ENCODE measurements at places on chromosomes 2 and 18. TPM values are rescaled to one million over a fixed set of nuclear protein-coding genes. Genes with fewer than 3 reads are reported as not detected.

Gene GPR75
- not detected for polyA plus RNA-seq

Gene GRP
- not detected for polyA plus RNA-seq

Gene CPS1
- not detected for polyA plus RNA-seq

Gene RNASEH1
- polyA plus RNA-seq, result 35.4 TPM

Gene SERPINB12
- polyA plus RNA-seq, result not detected

Gene WNT6
- polyA plus RNA-seq, result not detected

Gene UPP2
- polyA plus RNA-seq, result not detected

Gene LRATD1
- polyA plus RNA-seq, result not detected

Gene DYNAP
- polyA plus RNA-seq, result not detected

Gene LAMA3
- polyA plus RNA-seq, result not detected

Gene PARD6G
- polyA plus RNA-seq, result not detected

Gene CKAP2L
- not detected for polyA plus RNA-seq

Gene CCL20
- polyA plus RNA-seq, result not detected

DNA sequence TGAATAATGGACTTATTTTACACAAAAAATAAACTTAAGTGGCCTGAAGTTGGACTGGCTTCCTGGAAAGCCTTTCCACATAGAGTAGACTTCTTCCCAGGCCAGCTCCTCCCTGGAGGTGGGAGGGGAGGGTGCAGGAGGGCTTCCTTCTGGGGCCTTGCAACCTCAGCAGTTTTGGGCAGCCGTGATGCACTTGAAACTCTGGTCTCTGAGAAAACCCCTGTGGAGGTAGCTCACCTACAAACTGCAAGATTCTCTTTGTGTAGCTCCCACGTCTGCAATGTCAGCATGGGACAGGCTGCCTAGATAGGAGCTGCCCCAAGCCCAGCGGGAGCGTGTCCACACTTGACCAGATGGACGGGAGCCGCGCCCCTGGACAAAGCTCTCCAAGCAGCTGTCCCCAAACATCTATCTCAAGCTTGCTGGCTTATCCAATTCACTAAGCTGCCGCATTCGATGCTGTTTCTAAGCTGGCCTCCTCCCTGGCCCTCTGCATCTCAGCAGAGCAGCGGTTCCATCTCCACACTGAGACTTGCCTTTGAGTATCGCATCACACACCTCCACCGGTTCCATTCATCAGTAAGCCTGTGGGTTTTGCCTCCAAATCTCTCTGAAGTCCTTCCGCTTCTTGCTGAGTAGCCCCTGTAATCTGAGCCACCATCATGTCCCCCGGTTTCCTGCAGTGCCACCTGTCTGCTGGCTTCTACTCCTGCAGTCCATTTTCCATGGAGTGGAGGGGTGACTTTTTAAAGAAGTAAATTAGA, 1.6 kb upstream of the LPIN1 start:
- no peaks in the 10 kb centered on the region for H3K27me3 ChIP-seq
- H3K4me1 ChIP-seq, result peaks cover 51% of the 10 kb centered on the region
- no peak overlapping the region for H3K27ac ChIP-seq

- H3K4me3 ChIP-seq, result no peak overlapping the region
- H3K36me3 ChIP-seq, result no peaks in the 10 kb centered on the region
- no peaks in the 10 kb centered on the region for H3K4me1 ChIP-seq
- peaks cover 10% of the 10 kb centered on the region for H3K27me3 ChIP-seq
- H3K27ac ChIP-seq, result no peak overlapping the region
- peak; percentile 52 for DNase-seq
These were observed 91.5 kb upstream of the HS6ST1 start for GRCh38 chr2:128410035-128410757.

- no peak overlapping the region for H3K27ac ChIP-seq
- H3K36me3 ChIP-seq, result no peaks in the 10 kb centered on the region
- peaks cover 5% of the 10 kb centered on the region for H3K4me1 ChIP-seq
- no peak overlapping the region for H3K4me3 ChIP-seq
These were observed 45.7 kb downstream of the KCNF1 start for GRCh38 chr2:10957391-10957790.

DNA sequence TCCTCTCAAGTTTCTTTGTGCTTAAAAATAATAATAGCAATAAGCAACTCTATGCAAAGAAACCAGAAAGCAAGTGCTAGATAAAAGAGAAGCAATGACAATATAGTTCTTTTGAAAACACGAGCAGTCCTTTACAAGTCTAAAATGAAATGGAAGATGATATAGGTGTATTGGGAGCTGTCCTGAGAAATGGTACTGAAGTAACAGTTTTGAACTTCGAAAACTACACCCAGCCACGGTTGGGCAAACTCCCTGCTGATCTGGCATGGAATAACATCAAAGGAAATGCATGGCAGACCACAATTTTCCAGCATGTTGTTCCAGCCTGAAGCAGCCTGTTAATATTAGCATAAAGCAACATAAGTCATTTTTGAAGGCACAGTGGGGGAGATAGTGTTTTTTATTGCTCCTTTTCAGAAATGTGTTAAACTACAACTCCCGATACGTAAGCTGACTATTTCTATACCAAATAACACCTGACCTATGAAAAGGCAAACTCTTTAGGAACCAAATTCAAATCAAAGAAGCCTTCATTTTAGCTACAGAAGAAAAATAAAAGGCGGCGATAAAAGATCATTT, 596.1 kb upstream of the KLHL29 start:
- no peaks in the 10 kb centered on the region for H3K4me1 ChIP-seq
- no peak for DNase-seq
- H3K4me3 ChIP-seq, result no peak overlapping the region
- no peaks in the 10 kb centered on the region for H3K27me3 ChIP-seq

DNA sequence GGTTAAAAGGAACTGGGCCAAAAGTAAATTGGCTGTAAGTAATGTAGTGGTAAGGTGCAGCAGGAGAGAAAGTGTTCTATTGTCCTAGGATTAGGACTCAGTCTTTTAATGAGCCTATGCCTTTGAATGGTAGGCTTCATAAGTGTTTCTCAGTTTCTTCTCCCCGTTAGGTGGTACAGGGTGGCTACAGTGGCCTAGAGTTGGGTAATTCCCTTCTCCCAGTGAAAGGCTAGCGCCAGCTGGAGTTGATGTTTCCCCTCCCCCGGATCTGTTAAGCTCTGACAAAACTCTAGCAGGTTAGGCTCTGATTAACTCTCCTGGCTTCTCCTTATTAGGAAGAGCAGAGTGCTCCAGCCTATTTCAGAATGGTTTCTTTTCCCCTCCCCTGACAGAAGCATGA, 127.7 kb downstream of the DNAH6 start:
- DNase-seq, result no peak
- H3K27me3 ChIP-seq, result no peaks in the 10 kb centered on the region
- H3K4me3 ChIP-seq, result no peak overlapping the region
- peaks cover 6% of the 10 kb centered on the region for H3K36me3 ChIP-seq

- no peak for DNase-seq
- H3K36me3 ChIP-seq, result no peaks in the 10 kb centered on the region
- H3K27me3 ChIP-seq, result no peaks in the 10 kb centered on the region
- H3K4me3 ChIP-seq, result no peak overlapping the region
- no peak overlapping the region for H3K27ac ChIP-seq
- H3K4me1 ChIP-seq, result no peaks in the 10 kb centered on the region
These were observed 155.5 kb downstream of the DSC3 start for GRCh38 chr18:30886998-30887397.

DNA sequence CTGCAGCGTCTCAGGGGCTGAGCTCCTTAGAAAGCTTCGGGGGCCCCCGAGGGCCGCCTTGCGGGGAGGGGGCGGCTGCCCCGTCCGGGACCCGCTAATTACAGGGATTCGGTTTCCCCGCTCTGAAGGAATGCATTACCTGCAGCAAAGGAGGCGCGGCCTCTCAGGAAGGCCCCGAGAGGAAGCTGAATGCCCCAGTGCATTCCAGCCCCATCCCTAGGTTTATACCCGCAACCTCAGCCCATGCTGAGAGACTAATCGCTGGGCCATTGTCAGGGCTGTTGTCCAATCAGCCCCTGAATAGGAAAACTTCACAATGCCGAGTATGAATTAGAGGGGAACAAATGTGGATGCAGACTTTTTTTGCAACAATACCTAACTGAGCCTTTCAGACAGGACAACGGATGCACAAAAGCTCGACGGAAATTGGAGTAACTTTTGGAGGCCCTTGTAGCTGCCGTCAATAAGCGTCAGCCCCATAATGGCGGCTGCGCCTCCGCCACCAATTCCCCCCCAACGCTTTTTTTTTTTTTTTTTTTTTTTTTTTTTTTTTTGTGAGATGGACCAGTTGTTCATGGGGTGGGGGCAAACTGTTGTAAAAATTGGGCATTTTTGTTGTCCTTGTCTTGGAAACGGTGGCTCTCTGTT, 138.6 kb upstream of the SIX3 start:
- peaks cover 4% of the 10 kb centered on the region for H3K36me3 ChIP-seq
- peak overlapping the region; percentile 58 for H3K4me3 ChIP-seq
- peaks cover 61% of the 10 kb centered on the region for H3K27me3 ChIP-seq
- no peak for DNase-seq

DNA sequence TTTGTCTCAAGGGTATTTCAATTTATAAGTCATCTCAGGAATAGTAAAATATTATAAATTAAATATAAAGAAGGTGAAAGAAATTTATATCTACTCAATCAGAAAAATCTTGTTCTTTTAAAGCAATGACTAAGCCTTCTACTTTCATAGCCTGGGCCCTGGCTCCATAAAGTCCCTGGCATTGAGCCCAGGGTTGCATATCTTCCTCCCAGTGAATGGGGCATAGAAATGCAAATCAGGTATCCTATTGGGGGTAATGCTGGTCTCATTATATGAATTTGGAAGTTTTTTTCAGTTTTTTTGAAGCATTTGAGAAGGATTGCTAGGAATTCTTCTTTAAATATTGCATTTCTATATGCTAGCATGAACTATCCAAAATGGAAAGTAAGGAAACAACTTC, 73.9 kb upstream of the MC2R start:
- H3K27ac ChIP-seq, result no peak overlapping the region
- no peak for DNase-seq
- H3K27me3 ChIP-seq, result peaks cover 16% of the 10 kb centered on the region
- H3K4me1 ChIP-seq, result no peaks in the 10 kb centered on the region

GRCh38 chr18:49967171-49967570, 153.8 kb upstream of the ACAA2 start:
- no peak for DNase-seq
- H3K36me3 ChIP-seq, result no peaks in the 10 kb centered on the region
- H3K27me3 ChIP-seq, result peaks cover 2% of the 10 kb centered on the region
- H3K27ac ChIP-seq, result no peak overlapping the region

- no peaks in the 10 kb centered on the region for H3K36me3 ChIP-seq
- H3K4me3 ChIP-seq, result peak overlapping the region; percentile 75
- peaks cover 21% of the 10 kb centered on the region for H3K4me1 ChIP-seq
- peaks cover 32% of the 10 kb centered on the region for H3K27me3 ChIP-seq
- no peak for DNase-seq
- H3K27ac ChIP-seq, result peak overlapping the region; percentile 0
These were observed 403 bp downstream of the MAP2 start for GRCh38 chr2:209424199-209424701.

DNA sequence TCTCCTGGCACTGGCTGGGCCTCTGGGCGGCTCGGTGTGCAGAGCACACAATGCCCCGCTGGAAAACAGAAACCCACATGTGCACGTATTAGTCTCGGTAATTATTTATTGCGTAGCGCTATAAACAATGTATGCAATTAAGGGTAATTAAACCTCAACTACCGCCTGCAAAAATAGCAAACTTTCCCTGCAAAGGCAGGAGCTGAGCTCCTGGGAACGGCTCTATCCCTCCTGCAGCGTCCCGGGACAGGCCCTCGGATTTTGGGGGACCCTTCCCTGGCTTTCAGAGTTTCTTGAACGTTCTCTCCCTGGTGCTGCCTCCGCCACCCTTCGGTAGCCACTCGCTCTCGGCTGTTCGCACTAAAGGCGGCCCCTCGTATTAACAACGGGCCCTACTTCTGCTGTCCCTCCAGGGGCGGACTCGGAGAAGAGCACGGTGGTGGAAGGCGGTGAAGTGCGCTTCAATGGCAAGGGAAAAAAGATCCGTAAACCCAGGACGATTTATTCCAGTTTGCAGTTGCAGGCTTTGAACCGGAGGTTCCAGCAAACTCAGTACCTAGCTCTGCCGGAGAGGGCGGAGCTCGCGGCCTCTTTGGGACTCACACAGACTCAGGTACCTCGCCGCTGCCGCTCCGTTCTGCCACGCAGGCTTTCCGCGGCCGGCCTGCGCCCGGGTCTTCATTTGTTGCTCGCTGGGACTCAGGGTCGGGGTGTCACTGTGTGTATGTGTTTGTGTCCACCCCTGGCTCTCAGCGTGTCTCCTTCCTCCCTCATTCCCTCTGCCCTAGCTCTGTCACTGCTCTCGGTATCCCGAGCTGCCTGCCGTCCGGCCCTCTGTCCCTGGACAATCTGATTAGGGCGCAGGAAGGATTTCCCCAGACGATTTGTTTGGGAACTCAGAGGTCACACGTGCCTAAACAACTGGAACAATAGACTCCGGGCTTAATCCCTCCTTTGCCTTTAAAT, 1.2 kb downstream of the DLX1 start:
- peaks cover 10% of the 10 kb centered on the region for H3K36me3 ChIP-seq
- H3K27me3 ChIP-seq, result peaks cover 99% of the 10 kb centered on the region
- H3K27ac ChIP-seq, result no peak overlapping the region
- DNase-seq, result peak; percentile 45
- peaks cover 58% of the 10 kb centered on the region for H3K4me1 ChIP-seq
- H3K4me3 ChIP-seq, result peak overlapping the region; percentile 56

GRCh38 chr18:34281722-34282121, 57.0 kb upstream of the NOL4 start:
- H3K27ac ChIP-seq, result no peak overlapping the region
- H3K27me3 ChIP-seq, result no peaks in the 10 kb centered on the region
- no peak overlapping the region for H3K4me3 ChIP-seq
- H3K4me1 ChIP-seq, result no peaks in the 10 kb centered on the region

DNA sequence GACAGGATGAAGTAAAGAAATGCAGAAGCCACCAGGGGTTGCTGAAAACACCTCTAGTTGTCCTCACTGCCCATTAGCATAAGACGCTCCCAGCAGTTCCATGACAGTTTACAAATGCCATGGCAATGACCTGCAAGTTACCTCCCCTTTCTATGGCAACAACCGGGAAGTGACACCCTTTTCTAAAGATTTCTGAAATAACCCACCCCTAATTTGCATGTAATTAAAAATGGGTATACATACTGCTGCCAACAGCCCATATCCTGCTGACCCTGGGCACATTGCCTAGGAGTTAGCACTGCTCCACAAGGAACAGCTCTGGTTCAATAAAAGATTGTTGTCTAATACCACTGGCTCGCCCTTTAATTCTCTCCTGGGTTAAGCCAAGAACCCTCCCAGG, 178.3 kb upstream of the LRATD1 start:
- no peaks in the 10 kb centered on the region for H3K27me3 ChIP-seq
- no peak overlapping the region for H3K4me3 ChIP-seq
- H3K27ac ChIP-seq, result no peak overlapping the region
- H3K36me3 ChIP-seq, result no peaks in the 10 kb centered on the region
- no peak for DNase-seq

DNA sequence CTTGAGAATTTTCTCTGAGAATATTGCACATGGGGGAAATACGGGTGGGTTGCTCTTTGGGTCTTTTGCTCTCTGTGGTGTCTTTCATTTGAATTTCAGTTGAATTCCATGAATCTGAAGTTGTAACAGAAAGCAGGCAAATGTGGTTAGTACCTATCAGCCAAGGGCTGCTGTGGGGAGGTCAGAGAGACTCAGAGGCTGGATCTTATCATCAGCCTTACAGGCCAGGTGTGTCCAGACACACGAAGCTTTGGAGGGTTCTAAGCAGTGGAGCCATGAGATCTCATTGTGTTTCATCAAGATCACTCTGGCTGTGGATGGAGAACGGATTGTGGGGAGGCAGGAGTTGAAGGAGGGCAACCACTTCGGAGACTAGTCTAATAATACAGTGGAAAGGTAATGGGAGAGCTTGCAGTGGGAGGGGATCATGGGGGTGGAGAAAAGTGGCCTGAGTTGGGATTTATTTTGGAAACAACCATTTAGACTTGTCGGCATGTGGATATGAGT, 68.1 kb downstream of the GNAL start:
- peaks cover 11% of the 10 kb centered on the region for H3K27me3 ChIP-seq
- no peak overlapping the region for H3K4me3 ChIP-seq
- H3K36me3 ChIP-seq, result no peaks in the 10 kb centered on the region
